Activated CD8-positive, alpha-beta T cell treated with anti-CD3 and anti-CD28 coated beads, Interleukin-2, amount 10 ng/mL, durations not matched to agents 7 days and 5 days (primary cell): ENCODE measurements at places on chromosomes 1 and 21. TPM values are rescaled to one million over a fixed set of nuclear protein-coding genes. Genes with fewer than 3 reads are reported as not detected.

GRCh38 chr21:24759348-24760075 is 847.8 kb downstream of the MRPL39 start:
- no peak overlapping the region for H3K27ac ChIP-seq
- no peak overlapping the region for H3K4me3 ChIP-seq
- no peak for DNase-seq
- no peaks in the 10 kb centered on the region for H3K4me1 ChIP-seq

GRCh38 chr21:41659791-41660560 is 106.9 kb downstream of the RIPK4 start:
- no peak overlapping the region for H3K27ac ChIP-seq
- DNase-seq = no peak
- H3K27me3 ChIP-seq = peaks cover 3% of the 10 kb centered on the region
- no peaks in the 10 kb centered on the region for H3K4me1 ChIP-seq
- no peaks in the 10 kb centered on the region for H3K36me3 ChIP-seq

DNA sequence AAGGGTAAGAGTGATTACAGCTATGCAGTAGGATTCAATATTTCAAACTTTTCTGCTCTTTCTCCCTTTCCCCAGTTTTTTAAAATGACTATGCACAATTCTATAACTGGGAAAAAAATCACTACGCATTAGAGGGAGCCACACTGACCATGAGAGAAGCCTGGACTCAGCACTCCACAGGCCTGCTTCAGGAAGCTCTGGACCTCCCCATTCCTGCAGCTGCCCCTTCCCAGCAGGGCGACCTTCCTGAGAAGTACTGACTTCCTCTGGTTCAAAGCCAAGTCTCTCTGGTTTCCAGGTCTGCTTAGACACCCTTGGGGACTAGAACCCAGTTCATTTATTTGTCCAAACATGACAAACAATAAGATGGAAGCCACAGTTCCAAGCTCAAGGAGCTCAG is 42.0 kb upstream of the CLSTN1 start:
- no peak overlapping the region for H3K4me3 ChIP-seq
- no peaks in the 10 kb centered on the region for H3K27me3 ChIP-seq
- no peaks in the 10 kb centered on the region for H3K36me3 ChIP-seq
- H3K27ac ChIP-seq = peak overlapping the region; percentile 28

DNA sequence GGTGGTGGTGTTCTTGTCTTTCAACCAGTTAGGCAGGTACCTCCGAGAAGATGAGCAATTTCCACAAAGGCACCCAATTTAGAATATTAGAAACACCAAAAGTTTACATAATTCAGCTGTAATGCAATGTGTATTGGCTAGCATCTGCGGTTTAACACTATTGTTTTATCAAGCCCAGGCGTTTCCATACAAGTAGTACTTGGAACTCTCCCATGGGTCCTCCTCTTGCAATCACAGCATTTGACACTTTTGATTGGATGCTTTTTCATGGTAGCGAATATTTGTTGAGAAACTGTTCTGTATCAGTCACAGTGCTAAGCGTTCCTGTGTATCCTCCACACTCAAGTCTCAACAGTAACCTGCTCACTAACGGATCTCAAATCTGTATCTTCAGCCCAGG is 20.1 kb upstream of the MAP1LC3C start:
- no peak overlapping the region for H3K4me3 ChIP-seq
- H3K36me3 ChIP-seq = no peaks in the 10 kb centered on the region
- no peak overlapping the region for H3K27ac ChIP-seq
- H3K4me1 ChIP-seq = no peaks in the 10 kb centered on the region

- no peaks in the 10 kb centered on the region for H3K27me3 ChIP-seq
- H3K27ac ChIP-seq = no peak overlapping the region
- DNase-seq = no peak
- H3K4me1 ChIP-seq = no peaks in the 10 kb centered on the region
These were observed 294.8 kb downstream of the PCP4 start for GRCh38 chr21:40162075-40162474.

DNA sequence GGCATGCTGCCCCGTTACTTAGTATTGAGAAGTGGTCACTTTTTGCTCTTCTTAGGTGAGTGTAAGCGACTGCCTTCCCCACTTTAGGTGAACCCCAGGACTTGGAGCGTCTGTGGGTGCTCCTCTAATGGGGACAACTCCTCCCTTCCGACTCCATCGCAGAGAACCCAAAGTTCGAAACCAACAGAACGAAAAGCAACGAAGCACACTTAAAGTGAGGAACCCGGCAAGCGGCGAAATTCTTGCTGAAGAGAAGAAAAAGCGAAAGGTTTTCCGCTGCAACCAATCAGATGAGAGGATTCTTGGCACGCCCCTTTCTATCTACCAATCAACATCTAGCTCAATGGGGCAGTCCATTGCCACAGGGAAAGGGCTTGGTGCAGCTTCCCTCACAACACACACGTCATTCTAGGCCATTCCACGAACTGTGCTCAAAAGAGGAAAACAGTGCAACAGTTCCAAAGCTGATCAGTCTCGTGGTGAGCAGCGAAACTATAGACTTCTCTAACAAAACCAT is 709 bp upstream of the SUCO start:
- peak overlapping the region; percentile 89 for H3K4me3 ChIP-seq
- peak overlapping the region; percentile 100 for H3K27ac ChIP-seq
- H3K36me3 ChIP-seq = peaks cover 10% of the 10 kb centered on the region

- H3K4me3 ChIP-seq = no peak overlapping the region
- DNase-seq = no peak
- H3K27me3 ChIP-seq = no peaks in the 10 kb centered on the region
- no peaks in the 10 kb centered on the region for H3K36me3 ChIP-seq
These were observed 247.2 kb downstream of the LRRC7 start for GRCh38 chr1:69814926-69815325.

- H3K27ac ChIP-seq = peak overlapping the region; percentile 57
- peaks cover 35% of the 10 kb centered on the region for H3K4me1 ChIP-seq
- H3K27me3 ChIP-seq = no peaks in the 10 kb centered on the region
- H3K4me3 ChIP-seq = no peak overlapping the region
- no peak for DNase-seq
These were observed 252.7 kb downstream of the AKT3 start for GRCh38 chr1:243597383-243597782.

GRCh38 chr1:175090780-175091179 is 23.1 kb downstream of the TNN start:
- H3K4me1 ChIP-seq = no peaks in the 10 kb centered on the region
- no peaks in the 10 kb centered on the region for H3K36me3 ChIP-seq
- DNase-seq = no peak

DNA sequence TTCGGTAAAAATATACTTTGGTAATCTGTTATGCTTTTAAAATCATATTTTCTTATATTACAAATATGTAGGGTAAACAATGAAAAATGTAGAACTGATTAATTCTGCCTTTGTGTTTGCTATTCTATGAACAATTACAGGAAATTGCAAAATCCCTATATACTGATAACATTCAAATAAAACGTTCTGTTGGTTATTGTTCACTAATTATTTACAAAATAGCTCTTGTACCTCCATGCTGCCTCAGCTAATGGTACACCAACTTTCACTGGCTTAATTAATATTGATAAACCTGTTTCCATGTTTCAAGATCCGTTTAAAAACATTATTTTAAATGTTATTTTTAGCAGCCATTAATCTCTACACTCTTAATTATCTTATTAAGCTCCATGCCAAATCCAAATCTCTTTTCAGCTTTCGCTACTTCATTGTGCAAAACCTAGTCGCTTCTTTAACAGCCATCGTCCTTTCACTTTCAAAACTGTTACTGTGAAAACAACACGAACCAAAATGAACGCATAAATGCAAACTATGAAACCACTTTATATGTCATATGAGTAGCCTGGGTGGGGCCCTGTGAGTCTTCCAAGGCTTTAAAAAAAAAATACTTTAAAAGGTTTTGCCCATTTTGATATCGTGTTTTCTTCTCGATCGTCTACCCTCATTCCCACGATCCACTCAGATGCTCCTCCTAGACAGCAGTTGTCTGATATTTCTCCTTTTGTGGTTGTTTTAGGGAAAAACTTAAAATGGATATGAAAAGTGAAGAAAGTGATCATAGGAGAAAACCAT is 807.1 kb downstream of the USP25 start:
- no peak overlapping the region for H3K27ac ChIP-seq
- no peaks in the 10 kb centered on the region for H3K27me3 ChIP-seq
- no peak for DNase-seq
- H3K4me3 ChIP-seq = no peak overlapping the region
- no peaks in the 10 kb centered on the region for H3K36me3 ChIP-seq

- no peak overlapping the region for H3K4me3 ChIP-seq
- no peak for DNase-seq
- H3K27me3 ChIP-seq = no peaks in the 10 kb centered on the region
- no peaks in the 10 kb centered on the region for H3K4me1 ChIP-seq
- H3K36me3 ChIP-seq = no peaks in the 10 kb centered on the region
These were observed 510.1 kb upstream of the CXADR start for GRCh38 chr21:17002594-17003257.

DNA sequence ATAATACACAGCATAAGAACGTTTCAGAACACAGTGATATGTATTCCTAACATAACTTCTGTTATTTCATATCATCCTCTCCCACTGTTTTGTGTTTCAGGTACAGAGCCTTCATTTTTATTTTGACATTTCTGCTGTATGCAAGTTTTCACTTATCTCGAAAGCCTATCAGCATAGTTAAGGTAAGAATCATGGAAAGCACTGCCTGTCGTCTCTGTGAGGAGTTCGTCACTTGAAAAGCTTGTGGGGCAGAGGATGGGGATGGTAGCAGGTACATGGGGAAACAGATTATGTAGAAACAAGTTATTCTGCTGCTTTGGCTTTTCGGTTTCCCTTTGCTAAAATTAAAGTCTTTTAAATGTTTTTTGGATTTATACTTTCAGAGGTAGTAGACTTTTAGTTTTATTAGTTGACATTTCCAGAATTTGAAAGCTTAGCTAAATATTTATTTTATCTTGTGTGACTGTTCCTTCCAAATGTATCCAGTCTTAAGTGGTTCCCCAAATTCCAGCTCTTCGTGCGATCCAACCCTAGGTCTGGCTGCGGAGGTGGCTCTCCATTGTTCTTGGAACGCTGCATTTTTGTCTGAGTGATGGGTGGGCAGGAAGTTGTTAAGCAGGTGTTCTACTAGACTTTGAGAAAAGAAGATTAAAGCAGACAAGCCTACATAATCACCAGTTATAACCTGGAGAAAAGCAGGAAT is 12.2 kb downstream of the SLC37A1 start:
- peaks cover 55% of the 10 kb centered on the region for H3K4me1 ChIP-seq
- H3K4me3 ChIP-seq = no peak overlapping the region
- no peak overlapping the region for H3K27ac ChIP-seq
- no peak for DNase-seq
- H3K36me3 ChIP-seq = peaks cover 55% of the 10 kb centered on the region
- no peaks in the 10 kb centered on the region for H3K27me3 ChIP-seq

DNA sequence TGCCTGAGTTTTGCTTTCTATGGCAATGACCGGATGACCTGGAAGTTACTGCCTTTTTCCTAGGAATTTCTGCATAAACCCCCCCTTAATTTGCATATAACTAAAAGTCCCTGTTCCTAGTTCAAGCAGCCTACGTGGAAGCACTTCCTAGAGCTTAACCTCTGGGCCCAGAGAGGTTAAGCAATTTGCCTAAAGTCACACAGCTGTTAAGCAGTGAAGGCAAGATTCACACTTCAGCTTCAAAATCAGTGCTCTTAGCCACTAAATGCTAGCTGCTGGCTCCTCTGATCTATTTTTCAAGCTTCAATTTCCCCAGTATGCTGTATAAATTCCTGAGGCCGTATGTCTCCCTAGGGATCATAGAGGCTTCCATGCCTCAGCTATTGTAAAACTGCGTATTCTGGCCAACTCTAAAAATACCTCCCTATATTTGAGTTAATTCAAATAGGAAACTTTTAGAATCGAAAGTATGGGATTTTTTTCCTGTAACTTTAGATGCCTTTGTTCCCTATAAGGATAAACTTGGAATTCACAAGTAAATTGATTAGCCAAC is 53.1 kb upstream of the CD5L start:
- DNase-seq = no peak
- no peaks in the 10 kb centered on the region for H3K4me1 ChIP-seq
- H3K27me3 ChIP-seq = peaks cover 2% of the 10 kb centered on the region
- H3K27ac ChIP-seq = no peak overlapping the region

- no peak overlapping the region for H3K4me3 ChIP-seq
- no peak for DNase-seq
- H3K27ac ChIP-seq = no peak overlapping the region
- H3K27me3 ChIP-seq = no peaks in the 10 kb centered on the region
These were observed 167.4 kb upstream of the PRMT6 start for GRCh38 chr1:106889059-106889458.

DNA sequence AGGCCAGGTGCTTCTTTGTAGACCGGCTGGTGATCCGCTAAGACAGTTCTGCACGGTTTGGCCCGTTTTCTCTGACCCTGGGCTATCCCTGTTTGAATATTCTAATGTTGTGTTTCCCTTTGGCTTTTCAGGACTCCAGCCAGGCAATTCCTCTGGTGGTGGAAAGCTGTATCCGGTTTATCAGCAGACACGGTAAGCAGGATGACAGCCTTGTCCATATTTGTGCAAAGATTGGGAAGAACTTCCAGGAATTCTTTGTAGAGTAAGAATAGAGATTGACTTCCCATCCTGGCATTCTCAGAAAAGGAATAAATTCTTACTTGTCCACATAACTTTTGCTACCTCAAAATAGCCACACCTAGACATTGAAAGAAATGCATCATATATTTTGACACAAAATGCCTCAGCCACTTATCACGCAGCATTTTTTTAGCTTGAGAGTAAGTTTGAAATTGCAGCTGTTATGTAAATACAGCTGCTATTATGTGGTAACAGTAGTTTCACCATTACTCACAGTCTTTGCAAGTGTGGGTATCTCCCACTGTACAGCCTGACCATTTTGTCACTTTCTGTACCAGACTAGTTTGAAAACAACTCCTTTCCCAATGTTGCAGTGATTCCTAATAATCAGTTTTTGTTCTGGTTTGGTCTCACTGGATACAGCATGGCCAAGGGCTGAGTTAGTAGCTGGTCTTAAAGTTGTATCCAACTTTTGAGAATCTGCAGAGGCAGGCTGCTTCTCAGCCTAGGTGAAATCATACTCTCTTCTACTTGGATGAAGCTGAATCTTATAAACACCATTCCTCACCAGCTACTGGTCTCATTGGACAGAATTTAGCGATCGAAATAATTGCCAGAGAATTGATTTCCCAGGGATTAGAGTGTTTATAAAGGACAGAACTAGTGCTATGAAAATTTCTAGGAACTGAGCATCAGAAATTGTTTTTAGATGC is 40.0 kb upstream of the IKBKE start:
- H3K4me1 ChIP-seq = peaks cover 16% of the 10 kb centered on the region
- no peaks in the 10 kb centered on the region for H3K27me3 ChIP-seq
- H3K36me3 ChIP-seq = peaks cover 55% of the 10 kb centered on the region
- DNase-seq = no peak

The SLAMF9 gene
- not detected for total RNA-seq

The TRIM67 gene
- not detected for total RNA-seq

The OPRD1 gene
- total RNA-seq = not detected

The NLRP3 gene
- total RNA-seq = 4.7 TPM

The NFASC gene
- total RNA-seq = not detected

The HSD3B1 gene
- total RNA-seq = not detected

The IGFN1 gene
- not detected for total RNA-seq

The LCE1D gene
- not detected for total RNA-seq

The IVL gene
- not detected for total RNA-seq

The SYT6 gene
- not detected for total RNA-seq
